Subcutaneous preadipocyte (primary cell): ENCODE measurements at places on chromosomes 16 and 17. TPM values are rescaled to one million over a fixed set of nuclear protein-coding genes. Genes with fewer than 3 reads are reported as not detected.

The FAM20A gene
- total RNA-seq: 16.4 and 63.9 TPM in 2 replicates

The SLC12A3 gene
- not detected in 2 replicates for total RNA-seq

The SENP3 gene
- 69.1 and 70.0 TPM in 2 replicates for total RNA-seq

The PYY gene
- total RNA-seq: 0.37 TPM in 1 of 2 replicates, not detected in the other

The INCA1 gene
- total RNA-seq: 0.37 TPM in 1 of 2 replicates, not detected in the other

The CHAD gene
- total RNA-seq: not detected in 2 replicates

The KRTAP3-1 gene
- total RNA-seq: not detected in 2 replicates

The CIBAR2 gene
- not detected in 2 replicates for total RNA-seq

The CDT1 gene
- 16.5 and 27.0 TPM in 2 replicates for total RNA-seq

The CCL17 gene
- not detected in 2 replicates for total RNA-seq

The SARM1 gene
- total RNA-seq: 8.0 and 8.5 TPM in 2 replicates

The CRAMP1 gene
- 9.6 and 13.5 TPM in 2 replicates for total RNA-seq

The CPNE7 gene
- total RNA-seq: 12.1 and 29.9 TPM in 2 replicates

The CRYM gene
- total RNA-seq: 0.37 and 0.59 TPM in 2 replicates

The KCNJ18 gene
- total RNA-seq: not detected in 2 replicates

The GPRC5C gene
- total RNA-seq: 0.20 and 0.37 TPM in 2 replicates

The FBXW10B gene
- 0.73 and 2.2 TPM in 2 replicates for total RNA-seq

The ABCA9 gene
- total RNA-seq: 22.7 and 47.8 TPM in 2 replicates

The OR1F1 gene
- total RNA-seq: not detected in 2 replicates

The ETV4 gene
- total RNA-seq: 10.7 and 30.7 TPM in 2 replicates

The SSTR5 gene
- total RNA-seq: not detected in 2 replicates

The OR1D2 gene
- total RNA-seq: not detected in 2 replicates

The GPR139 gene
- not detected in 2 replicates for total RNA-seq

The IL34 gene
- 0.59 and 0.73 TPM in 2 replicates for total RNA-seq

The SMIM36 gene
- not detected in 2 replicates for total RNA-seq

The CETP gene
- total RNA-seq: not detected in 2 replicates

The GAN gene
- 4.0 and 6.1 TPM in 2 replicates for total RNA-seq

The FADS6 gene
- not detected in 2 replicates for total RNA-seq

The RAMP2 gene
- 0.73 TPM in 1 of 2 replicates, not detected in the other for total RNA-seq

The CNTNAP4 gene
- total RNA-seq: under 0.01 TPM in 2 replicates

The CD300E gene
- not detected in 2 replicates for total RNA-seq

The SYNGR3 gene
- total RNA-seq: 0.73 and 1.4 TPM in 2 replicates

The CANT1 gene
- total RNA-seq: 55.5 and 67.2 TPM in 2 replicates

The LGALS9 gene
- total RNA-seq: 0.20 and 0.37 TPM in 2 replicates

The MYH10 gene
- total RNA-seq: 28.9 and 37.1 TPM in 2 replicates

The KRT40 gene
- not detected in 2 replicates for total RNA-seq

The HNF1B gene
- not detected in 2 replicates for total RNA-seq

The TMEM106A gene
- total RNA-seq: 4.0 and 4.5 TPM in 2 replicates

The LPO gene
- total RNA-seq: not detected in 2 replicates

The XYLT1 gene
- total RNA-seq: 47.8 and 70.6 TPM in 2 replicates

The CSH1 gene
- not detected in 2 replicates for total RNA-seq

The MYOCD gene
- total RNA-seq: not detected in 2 replicates

The PRR35 gene
- not detected in 2 replicates for total RNA-seq

The ADAD2 gene
- total RNA-seq: not detected in 2 replicates

The C17orf107 gene
- total RNA-seq: 0.37 and 0.59 TPM in 2 replicates

The TBC1D16 gene
- 81.5 and 104 TPM in 2 replicates for total RNA-seq

The IL32 gene
- total RNA-seq: 0.59 and 4.4 TPM in 2 replicates

The SLX4 gene
- total RNA-seq: 5.5 and 8.0 TPM in 2 replicates

The CSH2 gene
- total RNA-seq: not detected in 2 replicates

The THRA gene
- 20.2 and 21.5 TPM in 2 replicates for total RNA-seq

The PLLP gene
- total RNA-seq: under 0.01 TPM in 1 of 2 replicates, not detected in the other

The TCF25 gene
- total RNA-seq: 159 and 180 TPM in 2 replicates

The HID1 gene
- total RNA-seq: not detected in 2 replicates

The XAF1 gene
- total RNA-seq: 4.3 and 12.1 TPM in 2 replicates

The C16orf74 gene
- 1.5 and 6.5 TPM in 2 replicates for total RNA-seq

The DNAH9 gene
- under 0.01 TPM in 1 of 2 replicates, not detected in the other for total RNA-seq

The CYGB gene
- total RNA-seq: 13.9 and 19.1 TPM in 2 replicates

The FA2H gene
- not detected in 2 replicates for total RNA-seq
